ENCODE measurements at places on chromosomes 12 and 14. TPM values are rescaled to one million over a fixed set of nuclear protein-coding genes. Genes with fewer than 3 reads are reported as not detected.

The ART4 gene
- total RNA-seq = not detected

The DPF3 gene
- 0.06 TPM for total RNA-seq

The KCNH3 gene
- 1.6 TPM for total RNA-seq

The AKAP3 gene
- 1.9 TPM for total RNA-seq

The SERPINA10 gene
- not detected for total RNA-seq

The CD27 gene
- not detected for total RNA-seq

The RPGRIP1 gene
- not detected for total RNA-seq

The ACAD10 gene
- total RNA-seq = 7.6 TPM

The GLT1D1 gene
- total RNA-seq = not detected

The SOX5 gene
- 2.5 TPM for total RNA-seq

The CELA1 gene
- total RNA-seq = not detected

The ANKRD9 gene
- total RNA-seq = 8.7 TPM

The RBM23 gene
- 98.4 TPM for total RNA-seq

The TTC6 gene
- total RNA-seq = 0.29 TPM

The MYF6 gene
- total RNA-seq = not detected

The EDDM3A gene
- total RNA-seq = not detected

The RERG gene
- 0.14 TPM for total RNA-seq

The PZP gene
- not detected for total RNA-seq

The C12orf56 gene
- not detected for total RNA-seq

The LRFN5 gene
- total RNA-seq = 0.29 TPM

The CPNE8 gene
- total RNA-seq = 0.62 TPM

The ZC2HC1C gene
- 0.21 TPM for total RNA-seq

The OAS2 gene
- total RNA-seq = 40.3 TPM

Measured in H4 (cell line).